ENCODE measurements at places on chromosomes 12 and 14.

GRCh38 chr14:105087308-105087962 is 22.2 kb upstream of the GPR132 start:
- H3K4me1 ChIP-seq, result peaks cover 3% of the 10 kb centered on the region
- peaks cover 13% of the 10 kb centered on the region for H3K27me3 ChIP-seq
- peak overlapping the region; percentile 72 for H3K4me3 ChIP-seq
- DNase-seq, result no peak

DNA sequence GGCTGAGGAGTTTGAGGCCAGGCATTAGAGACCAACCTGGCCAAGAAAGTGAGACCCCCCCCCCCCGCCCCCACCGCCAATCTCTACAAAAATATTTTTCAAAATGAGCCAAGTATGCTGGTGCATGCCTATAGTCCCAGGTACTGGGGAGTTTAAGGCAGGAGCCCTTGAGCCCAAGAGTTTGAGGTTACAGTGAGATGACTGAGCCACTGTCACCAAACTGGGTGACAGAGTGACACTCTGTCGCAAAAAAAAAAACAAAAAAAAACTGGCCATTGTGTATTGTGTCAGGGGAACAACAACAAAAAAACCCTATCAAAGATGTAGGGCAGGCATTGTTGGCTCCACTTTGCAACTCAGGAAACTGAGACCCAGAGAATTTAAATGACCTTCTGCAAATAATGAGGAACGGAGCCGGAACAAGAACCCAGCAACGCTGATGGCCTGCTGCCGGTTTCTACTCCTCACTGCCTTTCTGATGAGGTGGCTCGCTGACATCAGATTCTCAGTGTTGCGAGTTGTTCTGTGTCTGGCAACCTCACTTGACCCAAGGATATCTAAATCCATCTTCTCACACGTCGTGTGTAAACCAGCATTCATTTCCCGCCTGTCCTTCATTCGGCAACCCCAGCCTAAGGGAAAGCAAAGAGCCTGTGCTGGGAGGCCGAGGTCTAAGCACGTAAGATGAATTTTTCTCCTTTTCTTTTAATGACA is 195.2 kb upstream of the CRY1 start:
- no peak overlapping the region for H3K4me3 ChIP-seq
- H3K36me3 ChIP-seq, result no peaks in the 10 kb centered on the region
- peaks cover 18% of the 10 kb centered on the region for H3K4me1 ChIP-seq
- DNase-seq, result no peak

- H3K36me3 ChIP-seq, result no peaks in the 10 kb centered on the region
- no peak overlapping the region for H3K27ac ChIP-seq
- H3K27me3 ChIP-seq, result no peaks in the 10 kb centered on the region
These were observed 49.7 kb downstream of the DRAM1 start for GRCh38 chr12:101927036-101927435.

GRCh38 chr12:123021688-123022604 is 41.5 kb downstream of the ARL6IP4 start:
- H3K27me3 ChIP-seq, result no peaks in the 10 kb centered on the region
- DNase-seq, result no peak
- H3K36me3 ChIP-seq, result no peaks in the 10 kb centered on the region
- no peak overlapping the region for H3K27ac ChIP-seq

DNA sequence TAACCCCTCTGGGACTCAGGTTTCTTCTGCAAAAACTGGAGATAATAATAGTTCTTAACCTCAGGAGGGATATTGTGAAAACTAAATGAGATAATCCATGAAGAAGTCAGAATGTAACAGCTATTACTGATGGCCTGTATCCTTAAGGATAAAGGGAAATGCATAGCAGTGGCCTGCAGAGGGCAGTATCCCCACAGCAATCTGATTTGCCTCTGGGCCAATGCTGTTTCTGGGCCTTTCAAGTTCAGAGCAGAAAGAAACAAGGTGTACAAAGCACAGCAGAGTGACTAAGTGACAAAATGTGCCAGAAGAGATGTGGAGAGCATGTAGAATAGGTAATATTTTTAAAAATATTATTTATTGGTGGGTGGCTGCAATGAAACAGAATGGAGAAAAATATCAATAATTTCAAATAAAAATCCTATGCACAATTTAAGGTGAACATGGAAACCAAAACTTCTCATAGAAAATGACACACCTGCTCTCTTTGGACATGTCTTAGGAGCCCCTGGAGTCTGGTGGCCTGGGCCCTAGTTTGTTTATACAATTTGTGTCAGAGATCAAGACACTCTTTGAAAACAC is 90.3 kb downstream of the C12orf75 start:
- DNase-seq, result peak; percentile 33
- H3K4me3 ChIP-seq, result no peak overlapping the region
- H3K27me3 ChIP-seq, result peaks cover 11% of the 10 kb centered on the region

GRCh38 chr12:10453156-10453555 is at the start of gene KLRC1:
KLRC1 (minus strand) TSS chr12:10453377; CDS start chr12:10451156, 2,221 bp downstream.
- H3K4me1 ChIP-seq, result no peaks in the 10 kb centered on the region
- no peaks in the 10 kb centered on the region for H3K36me3 ChIP-seq
- no peak for DNase-seq
- peaks cover 9% of the 10 kb centered on the region for H3K27me3 ChIP-seq
- no peak within 1 kb of the TSS for H3K27ac ChIP-seq

DNA sequence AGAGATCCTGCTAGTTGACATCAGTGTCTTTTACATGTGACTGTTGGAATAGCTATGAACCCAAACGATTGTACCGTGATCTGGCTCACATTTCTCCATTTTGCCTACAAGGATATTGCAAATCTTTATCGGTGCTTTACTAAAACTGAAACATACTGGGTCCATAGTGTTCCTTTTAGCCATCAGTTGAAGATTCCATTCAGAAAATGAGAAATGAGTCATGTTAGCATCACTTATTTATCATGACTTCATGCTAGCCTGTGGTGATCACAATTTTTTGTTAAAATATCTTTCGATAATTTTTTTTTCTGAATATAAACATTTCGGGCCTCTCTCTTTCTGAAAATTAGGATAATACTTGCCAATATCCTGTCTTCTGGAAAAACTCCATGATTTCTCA is 210.3 kb downstream of the EGLN3 start:
- H3K4me3 ChIP-seq, result no peak overlapping the region
- H3K36me3 ChIP-seq, result no peaks in the 10 kb centered on the region
- peaks cover 2% of the 10 kb centered on the region for H3K4me1 ChIP-seq
- no peaks in the 10 kb centered on the region for H3K27me3 ChIP-seq

DNA sequence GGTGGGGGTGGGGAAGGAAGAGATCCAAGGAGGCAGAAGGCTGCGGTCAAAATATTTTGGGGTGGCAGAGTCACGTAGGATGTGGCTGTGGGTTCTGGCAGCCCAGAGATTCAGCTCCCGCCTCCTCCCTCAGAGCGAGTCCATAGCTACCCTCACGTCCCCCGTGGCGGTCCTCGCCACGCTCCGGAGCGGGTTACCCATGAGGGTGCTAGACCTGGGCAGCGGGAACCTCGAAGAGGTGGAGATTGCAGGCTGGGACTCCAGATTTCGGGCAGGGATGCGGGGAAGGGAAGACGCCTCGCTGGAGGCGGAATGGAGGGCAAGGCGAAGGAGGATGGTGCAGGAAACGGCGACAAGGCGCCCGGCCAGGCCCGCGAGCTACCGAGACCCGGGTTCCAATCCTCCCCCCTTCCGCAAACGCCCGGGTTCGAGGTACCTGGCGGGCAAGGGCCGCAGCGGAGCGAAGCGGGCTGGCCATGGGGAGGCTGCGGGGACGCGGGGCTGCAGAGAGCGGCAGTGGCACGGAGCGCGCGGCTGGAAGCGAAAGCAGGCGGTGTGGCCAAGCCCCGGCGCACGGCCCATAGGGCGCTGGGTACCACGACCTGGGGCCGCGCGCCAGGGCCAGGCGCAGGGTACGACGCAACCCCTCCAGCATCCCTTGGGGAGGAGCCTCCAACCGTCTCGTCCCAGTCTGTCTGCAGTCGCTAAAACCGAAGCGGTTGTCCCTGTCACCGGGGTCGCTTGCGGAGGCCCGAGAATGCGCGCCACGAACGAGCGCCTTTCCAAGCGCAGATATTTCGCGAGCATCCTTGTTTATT is 46.2 kb downstream of the BCAT1 start:
- peaks cover 6% of the 10 kb centered on the region for H3K27me3 ChIP-seq
- peak overlapping the region; percentile 93 for H3K27ac ChIP-seq
- H3K36me3 ChIP-seq, result peaks cover 9% of the 10 kb centered on the region
- H3K4me3 ChIP-seq, result peak overlapping the region; percentile 96

DNA sequence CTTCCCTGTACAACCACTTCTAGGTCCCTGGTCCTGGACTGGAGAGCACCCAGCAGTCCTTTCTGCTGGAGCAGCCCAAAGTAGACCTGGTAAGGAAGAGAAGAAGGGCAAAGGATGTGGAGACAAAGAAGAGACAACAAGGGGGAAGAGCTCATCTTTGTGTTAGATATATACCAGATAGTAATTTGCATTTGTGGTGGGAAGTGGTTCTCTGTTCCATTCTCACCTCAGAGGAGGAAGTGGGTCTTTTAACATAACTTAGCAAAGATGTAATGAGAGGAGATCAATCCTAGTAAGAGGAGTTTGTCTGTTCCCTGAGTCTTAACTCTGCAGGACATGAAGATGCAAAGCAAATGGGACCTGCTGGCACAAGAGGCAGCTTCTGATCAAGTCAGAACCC is 8.0 kb downstream of the CCDC198 start:
- no peak for DNase-seq
- no peaks in the 10 kb centered on the region for H3K27me3 ChIP-seq
- H3K27ac ChIP-seq, result no peak overlapping the region
- no peaks in the 10 kb centered on the region for H3K36me3 ChIP-seq
- no peaks in the 10 kb centered on the region for H3K4me1 ChIP-seq
- H3K4me3 ChIP-seq, result no peak overlapping the region

DNA sequence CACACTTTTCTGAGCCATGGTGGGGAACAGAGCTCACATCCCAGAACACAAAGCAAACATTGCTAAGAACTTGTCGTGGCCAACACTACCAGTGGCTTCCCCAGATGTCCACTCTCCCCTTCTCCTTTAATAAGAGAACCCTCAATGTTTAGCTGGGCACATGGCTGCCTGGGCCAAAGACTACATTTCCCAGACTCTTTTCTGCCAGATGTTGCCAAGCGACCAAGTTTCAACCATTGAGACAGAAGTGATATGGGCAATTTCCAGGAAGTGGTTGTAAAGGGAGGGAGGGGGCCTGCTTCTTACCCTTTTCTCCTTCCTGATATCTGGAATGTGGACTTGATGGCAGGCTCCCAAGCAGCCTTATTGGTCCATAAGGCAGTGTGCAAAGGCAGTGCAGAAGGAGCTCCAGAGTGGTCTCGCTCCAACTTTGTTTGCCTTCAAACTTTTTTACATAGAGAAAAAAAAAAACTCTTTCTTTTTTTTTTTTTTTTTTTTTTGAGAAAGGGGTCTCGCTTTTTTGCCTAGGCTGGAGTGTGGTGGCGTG is 24.9 kb upstream of the JDP2 start:
- H3K27me3 ChIP-seq, result peaks cover 14% of the 10 kb centered on the region
- peaks cover 9% of the 10 kb centered on the region for H3K4me1 ChIP-seq
- no peak overlapping the region for H3K27ac ChIP-seq
- no peak for DNase-seq

DNA sequence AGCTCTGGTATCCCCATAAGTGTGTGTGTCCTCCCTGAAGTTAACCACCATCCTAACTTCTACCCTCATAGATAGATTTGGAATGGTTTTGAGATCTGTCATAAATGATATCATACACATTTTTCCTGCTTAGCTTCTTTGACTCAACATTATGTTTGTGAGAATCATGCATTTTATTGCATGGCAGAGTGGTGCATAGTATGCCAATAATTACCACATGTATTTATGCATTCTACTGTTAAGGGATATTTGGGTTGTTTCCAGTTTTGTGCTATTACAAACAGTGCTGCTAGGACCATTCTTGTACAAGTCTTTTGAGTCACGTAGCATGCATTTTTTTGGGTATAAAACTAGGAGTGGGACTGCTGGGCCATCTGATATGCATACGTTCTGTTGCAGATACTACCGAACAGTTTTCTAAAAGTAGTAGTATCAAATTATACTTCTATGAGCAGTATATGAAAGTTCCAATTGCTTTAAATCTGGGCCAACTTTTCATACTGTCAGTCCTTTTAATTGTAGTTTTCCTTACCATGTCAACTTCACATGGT is 13.4 kb downstream of the GRIP1 start:
- H3K27ac ChIP-seq, result no peak overlapping the region
- H3K36me3 ChIP-seq, result no peaks in the 10 kb centered on the region
- no peak for DNase-seq
- peaks cover 15% of the 10 kb centered on the region for H3K27me3 ChIP-seq

- no peaks in the 10 kb centered on the region for H3K4me1 ChIP-seq
- H3K36me3 ChIP-seq, result no peaks in the 10 kb centered on the region
- no peak overlapping the region for H3K4me3 ChIP-seq
These were observed 575.5 kb downstream of the PRKD1 start for GRCh38 chr14:29351996-29352705.

DNA sequence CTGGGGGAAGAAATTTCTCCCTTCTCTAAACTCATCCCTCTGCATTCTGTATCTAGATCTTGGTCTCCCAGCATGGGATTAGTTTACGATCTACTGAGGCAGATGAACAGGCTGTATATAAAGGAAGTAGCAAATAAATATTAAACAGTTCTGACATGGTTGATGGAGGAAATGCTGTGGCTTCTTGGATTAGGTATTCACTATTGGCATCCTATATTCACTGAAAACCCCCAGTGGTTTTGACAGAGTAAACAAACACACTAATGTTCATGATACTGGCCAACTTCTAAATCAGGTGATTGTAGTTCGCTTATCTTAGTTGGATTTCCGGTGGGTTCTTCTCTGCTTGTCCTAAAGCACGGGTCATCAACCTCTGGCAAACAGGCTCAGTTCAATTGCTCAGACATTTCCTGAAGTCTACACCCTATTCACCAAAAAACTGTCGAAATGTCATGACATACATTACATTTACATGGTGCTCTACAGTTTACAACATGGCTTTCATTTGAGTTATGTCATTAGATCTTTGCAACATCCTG is 433.9 kb downstream of the EGLN3 start:
- H3K4me1 ChIP-seq, result no peaks in the 10 kb centered on the region
- H3K36me3 ChIP-seq, result no peaks in the 10 kb centered on the region
- H3K27me3 ChIP-seq, result no peaks in the 10 kb centered on the region
- H3K4me3 ChIP-seq, result no peak overlapping the region
- no peak for DNase-seq

GRCh38 chr12:8685051-8685450 is 12.7 kb upstream of the RIMKLB start:
- DNase-seq, result no peak
- H3K27me3 ChIP-seq, result peaks cover 11% of the 10 kb centered on the region
- no peak overlapping the region for H3K27ac ChIP-seq
- no peaks in the 10 kb centered on the region for H3K36me3 ChIP-seq
- no peak overlapping the region for H3K4me3 ChIP-seq

GRCh38 chr14:104600805-104601204 is 3.8 kb downstream of the TMEM179 start:
- H3K27ac ChIP-seq, result no peak overlapping the region
- no peak overlapping the region for H3K4me3 ChIP-seq
- H3K4me1 ChIP-seq, result no peaks in the 10 kb centered on the region
- no peaks in the 10 kb centered on the region for H3K36me3 ChIP-seq
- no peak for DNase-seq

- no peaks in the 10 kb centered on the region for H3K4me1 ChIP-seq
- no peak for DNase-seq
- H3K36me3 ChIP-seq, result no peaks in the 10 kb centered on the region
- no peaks in the 10 kb centered on the region for H3K27me3 ChIP-seq
These were observed 313.6 kb downstream of the NUAK1 start for GRCh38 chr12:105825141-105825540.
